ENCODE measurements at places on chromosomes 11 and 22.

- no peak for DNase-seq
These were observed 189.9 kb downstream of the ARHGAP42 start for GRCh38 chr11:100876815-100877520.

DNA sequence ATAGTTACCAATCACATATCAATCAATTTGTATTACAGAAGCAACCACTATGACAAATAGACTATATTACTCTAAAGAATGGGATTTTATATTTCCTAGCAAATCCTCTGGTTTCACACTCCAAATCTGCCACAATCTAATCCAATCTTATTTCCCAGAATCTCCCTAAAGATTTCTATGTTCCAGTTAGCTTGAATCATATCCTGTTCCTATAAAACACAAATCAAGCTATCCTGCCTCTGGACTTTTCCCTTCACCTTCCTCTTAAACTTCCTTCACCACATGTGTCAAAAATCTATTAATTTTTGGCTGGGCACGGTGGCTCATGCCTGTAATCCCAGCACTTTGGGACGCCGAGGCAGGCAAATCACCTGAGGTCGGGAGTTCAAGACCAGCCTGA is 50.0 kb downstream of the PIK3C2A start:
- no peak for DNase-seq

DNA sequence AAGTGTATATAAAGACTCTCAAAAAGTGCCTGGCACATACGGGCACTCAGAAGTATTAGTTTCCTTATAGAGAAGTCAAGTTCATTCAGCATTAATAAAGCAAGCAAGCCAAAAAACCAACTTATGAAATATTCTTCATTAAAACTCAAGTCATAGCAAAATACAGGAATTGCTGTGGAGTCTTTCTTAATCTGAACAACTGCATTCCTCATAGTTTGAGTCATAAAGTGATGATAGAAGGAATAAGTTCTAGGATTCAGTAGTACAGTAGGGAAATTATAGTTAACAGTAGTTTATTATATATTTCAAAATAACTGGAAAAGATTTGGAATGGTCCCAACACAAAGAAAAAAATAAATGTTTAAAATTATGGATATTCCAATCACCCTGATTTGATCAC is 200.3 kb downstream of the C11orf91 start:
- no peak for DNase-seq

DNA sequence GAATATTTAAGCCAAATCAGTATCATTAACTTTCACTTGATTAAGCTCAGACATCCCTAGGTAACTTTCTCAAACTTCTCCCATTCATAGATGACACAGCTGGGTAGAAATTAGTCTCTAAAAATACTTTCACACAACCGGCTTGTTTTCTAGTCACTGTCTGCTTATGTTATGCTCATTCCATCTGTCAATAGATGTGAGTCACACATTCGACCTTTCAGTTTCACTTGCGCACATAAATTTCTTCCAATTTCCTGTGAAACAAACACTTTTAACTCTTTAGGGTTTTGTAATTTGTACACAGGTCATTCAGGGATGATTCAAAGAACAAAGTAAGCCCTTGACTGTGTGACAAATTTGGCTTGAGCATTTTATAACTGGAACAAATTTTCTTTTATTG is 723.0 kb downstream of the KCNA4 start:
- no peak for DNase-seq

- no peak for DNase-seq
These were observed 1.6 kb downstream of the NFAM1 start for GRCh38 chr22:42430528-42431125.

- no peak for DNase-seq
These were observed 10.4 kb upstream of the CD81 start for GRCh38 chr11:2366733-2367132.

- peak; percentile 5 for DNase-seq
These were observed 252.7 kb downstream of the TMEM135 start for GRCh38 chr11:87290304-87290922.

- DNase-seq, result no peak
These were observed 456.5 kb upstream of the ANO5 start for GRCh38 chr11:21736404-21736803.

- no peak for DNase-seq
These were observed 9.9 kb downstream of the EIF1AD start for GRCh38 chr11:65992056-65992455.

GRCh38 chr22:36145881-36146280 is 14.7 kb downstream of the APOL3 start:
- DNase-seq, result no peak

DNA sequence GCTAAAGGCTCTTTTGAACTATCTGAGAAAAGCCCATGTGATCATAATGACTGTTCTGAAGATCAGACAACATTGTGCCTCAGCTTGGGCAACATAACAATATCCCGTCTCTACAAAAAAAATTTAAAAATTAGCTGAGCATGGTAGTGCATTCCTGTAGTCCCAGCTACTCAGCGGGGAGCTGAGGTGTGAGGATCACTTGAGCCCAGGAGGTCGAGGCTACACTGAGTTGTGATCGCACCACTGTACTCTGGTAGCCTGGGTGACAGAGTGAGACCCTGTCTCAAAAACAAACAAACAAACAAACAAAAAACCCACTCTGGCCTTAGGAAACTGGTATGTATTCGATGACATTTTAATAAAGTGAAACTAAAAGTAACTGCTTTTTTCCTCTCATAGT is 1526.8 kb upstream of the TENM4 start:
- no peak for DNase-seq

GRCh38 chr22:37549704-37550059 is 10.6 kb upstream of the CDC42EP1 start:
- no peak for DNase-seq

DNA sequence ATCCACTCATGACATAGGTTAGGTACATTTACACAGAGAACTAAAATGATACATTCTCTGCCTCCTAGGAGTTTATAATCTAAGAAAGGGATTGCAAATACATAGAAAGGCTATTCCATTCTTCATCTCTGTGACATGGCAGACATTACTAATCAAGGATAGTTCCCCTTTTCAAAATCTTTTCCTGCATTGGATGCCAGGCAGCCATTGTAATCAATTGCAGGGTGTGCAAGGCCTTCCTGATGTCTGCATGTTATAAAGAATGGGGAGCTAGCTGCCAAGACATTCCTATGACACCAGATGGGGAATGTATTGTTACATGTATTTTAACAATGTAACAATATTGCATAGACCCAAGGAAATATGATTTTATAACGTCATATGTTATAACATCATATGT is 82.0 kb downstream of the KIRREL3 start:
- no peak for DNase-seq

DNA sequence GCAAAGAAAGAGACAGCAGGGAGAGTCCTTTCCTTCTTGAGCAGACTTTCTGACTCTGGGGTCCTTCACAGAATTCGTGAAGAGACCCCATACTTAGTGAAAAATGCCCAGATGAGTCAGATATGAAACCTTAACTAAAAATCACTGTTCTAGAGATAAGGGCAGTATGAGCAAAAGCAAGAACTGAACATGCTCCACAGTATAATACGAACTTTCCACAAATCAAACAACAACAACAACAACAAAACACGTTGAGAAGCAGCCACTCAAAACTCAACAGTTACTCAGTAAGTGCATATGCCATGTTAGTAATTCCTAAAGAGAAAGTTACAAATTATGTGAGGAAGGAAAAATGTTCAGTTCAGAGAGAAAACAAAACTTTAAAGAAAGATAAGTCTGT is 44.3 kb downstream of the PITPNB start:
- no peak for DNase-seq

GRCh38 chr11:15901054-15901453 is 455.3 kb downstream of the SOX6 start:
- DNase-seq, result no peak

DNA sequence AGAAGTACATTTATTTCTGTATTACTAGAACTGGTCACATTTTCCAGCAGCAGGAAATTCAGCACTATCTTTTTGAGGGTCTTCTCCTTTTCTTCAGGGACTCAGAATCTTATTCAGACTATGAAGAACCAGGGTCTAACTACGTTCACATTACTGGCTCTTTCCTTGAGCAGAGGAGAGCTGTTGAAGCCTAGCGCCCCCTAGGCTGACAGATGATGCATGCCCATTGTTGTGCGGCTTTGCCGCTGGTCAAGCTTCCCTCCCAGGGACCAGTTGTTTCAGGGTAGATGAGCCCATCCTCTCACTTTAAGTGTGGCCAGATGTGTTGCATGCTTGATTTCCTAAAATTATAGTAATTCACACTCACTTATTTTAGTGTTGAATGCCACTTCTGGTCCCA is 168.2 kb upstream of the PDGFD start:
- DNase-seq, result no peak

GRCh38 chr11:7019500-7020182 is 505 bp downstream of the ZNF214 start:
- no peak for DNase-seq

DNA sequence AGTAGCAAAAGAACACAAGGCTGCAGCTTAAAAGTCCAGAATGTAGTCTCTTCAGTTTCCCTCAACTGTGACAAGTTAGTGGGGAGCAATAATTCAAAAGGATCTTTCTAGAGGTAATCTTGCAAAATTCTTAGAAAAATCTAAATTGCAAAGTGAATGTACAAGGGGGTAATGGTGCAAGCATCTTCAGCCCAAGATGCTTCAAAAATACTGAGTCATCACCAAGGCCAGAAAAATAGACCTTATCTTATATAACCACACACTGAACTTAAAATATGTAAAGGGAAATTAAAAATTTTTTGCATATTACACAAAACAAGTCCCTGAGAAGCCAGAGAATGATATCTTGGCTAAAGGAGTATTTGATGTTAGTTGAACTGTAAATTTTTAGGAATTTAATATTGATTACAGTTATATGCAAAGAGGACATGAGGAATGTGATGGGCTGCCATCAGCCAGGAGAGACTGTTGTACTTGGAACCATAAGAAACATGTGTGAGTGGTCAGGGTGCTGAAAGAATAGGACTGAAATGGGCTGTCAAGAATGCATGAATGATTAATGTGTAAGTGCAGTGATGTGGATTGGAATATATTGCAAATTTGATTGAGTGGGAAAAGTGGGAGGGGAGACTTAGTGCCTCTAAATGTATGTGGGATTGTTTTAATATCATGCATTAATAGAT is 85.7 kb upstream of the LIN7C start:
- DNase-seq, result no peak

DNA sequence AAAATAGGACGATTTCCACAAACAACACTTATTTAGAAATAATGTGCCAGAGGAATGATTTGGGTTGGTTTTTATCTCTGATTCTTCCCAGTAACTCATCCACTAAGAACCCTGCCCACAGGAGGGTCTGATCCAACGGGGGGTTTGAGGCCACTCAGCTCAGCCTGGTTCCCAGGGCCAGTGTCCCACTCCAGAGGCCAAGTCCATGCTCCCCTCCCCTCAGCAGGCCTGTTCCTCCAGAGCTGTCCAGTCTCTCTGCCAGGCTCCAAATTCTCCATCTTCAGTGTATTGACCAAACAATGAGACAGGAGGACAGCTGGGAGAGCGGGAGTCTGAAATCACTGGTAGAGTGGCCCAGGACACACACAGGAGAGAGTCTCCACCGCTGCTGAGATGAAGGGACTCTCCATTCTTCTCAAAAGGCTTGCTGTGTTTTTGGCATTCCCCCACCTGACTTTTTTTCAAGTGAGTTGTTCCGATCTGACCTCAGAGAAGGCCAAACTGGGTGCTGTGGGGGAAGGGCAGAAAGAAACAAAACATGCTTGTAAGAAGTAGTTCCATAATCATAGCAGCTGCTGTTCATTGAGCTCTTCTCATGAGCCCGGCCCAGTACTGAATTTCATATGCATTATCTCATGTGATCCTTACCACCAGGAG is 17.6 kb upstream of the SCN2B start:
- DNase-seq, result no peak

DNA sequence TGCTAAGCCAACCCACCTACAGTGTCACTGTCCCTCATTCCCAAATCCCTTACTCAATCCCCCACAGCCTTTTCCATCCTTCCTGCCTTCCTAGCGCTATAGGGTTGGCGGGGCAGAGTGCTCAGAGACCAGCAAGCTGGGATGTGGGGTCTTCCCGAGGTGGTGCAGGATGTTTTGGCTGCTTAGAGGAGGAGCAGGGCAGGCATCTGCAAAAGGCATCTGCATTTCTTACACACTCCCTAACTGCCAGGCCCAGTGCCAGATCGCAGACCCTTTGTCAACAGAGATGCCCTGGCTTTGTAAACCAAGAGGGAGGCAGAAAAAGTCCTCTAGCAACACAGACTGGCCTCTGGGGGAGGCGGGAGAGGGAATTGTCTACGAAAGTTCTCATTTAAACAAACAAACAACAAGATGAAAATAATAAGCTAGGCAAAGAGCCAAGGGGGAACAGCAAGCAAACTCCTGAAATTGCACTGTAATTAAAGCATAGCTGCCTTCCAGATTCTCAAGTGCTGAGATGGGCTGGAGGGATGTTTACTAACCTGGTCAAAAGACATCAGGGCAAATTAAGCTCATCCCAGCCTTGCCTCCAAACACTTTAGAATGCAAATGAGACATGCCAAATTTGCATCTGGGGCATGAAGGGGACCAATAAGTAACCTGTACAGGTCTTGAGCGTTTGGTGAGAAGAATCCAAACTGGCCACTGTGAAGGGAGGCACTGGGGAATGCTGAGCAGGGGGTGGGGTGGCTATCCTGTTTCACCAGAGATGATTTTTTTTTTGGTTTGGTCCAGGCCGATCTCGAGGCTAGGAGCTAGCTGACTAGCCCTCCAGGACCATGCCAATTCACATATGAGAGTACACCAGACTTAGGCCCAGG is 38.1 kb upstream of the ADA2 start:
- DNase-seq, result no peak

DNA sequence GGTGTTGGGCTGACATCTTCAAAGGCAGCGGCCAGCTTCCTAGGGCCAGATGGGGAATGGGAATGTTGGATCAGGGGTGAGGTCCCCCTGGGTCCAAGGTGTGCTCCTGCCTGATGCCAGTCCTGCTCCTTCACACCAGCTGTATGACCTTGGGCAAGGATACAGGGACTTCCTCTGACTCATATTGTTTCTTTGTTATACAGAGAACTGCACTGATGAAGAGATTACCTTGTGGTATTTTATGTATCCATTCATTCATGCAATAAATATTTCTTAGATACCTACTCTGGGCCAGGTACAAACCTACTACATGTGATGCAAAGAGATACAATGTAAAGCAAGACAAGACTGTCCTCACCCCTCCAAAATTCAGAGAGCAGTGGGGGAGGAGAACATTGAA is 3.9 kb upstream of the OPCML start:
- no peak for DNase-seq

GRCh38 chr22:47568700-47569099 is 806.2 kb downstream of the TBC1D22A start:
- no peak for DNase-seq

DNA sequence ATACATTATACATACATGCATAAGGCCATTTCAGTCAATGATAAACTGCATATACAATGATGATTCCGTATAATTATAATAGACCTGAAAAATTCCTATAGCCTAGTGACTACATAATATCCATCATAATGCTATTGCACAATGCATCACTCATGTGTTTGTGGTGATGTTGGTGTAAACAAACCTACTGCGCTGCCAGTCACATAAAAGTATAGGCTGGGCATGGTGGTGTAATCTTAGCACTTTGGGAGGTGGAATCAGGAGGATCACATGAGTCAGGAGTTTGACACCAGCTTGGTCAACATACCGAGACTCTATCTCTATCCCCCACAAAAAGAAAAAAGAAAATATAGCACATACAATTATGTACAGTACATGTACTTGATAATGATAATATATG is 163.7 kb upstream of the DDI1 start:
- DNase-seq, result no peak

- peak; percentile 33 for DNase-seq
These were observed 43.2 kb upstream of the DLAT start for GRCh38 chr11:111982019-111982464.

GRCh38 chr11:20131788-20132666 is 28.2 kb downstream of the DBX1 start:
- DNase-seq, result no peak

GRCh38 chr22:30310881-30311771 is 15.6 kb downstream of the TBC1D10A start:
- DNase-seq, result no peak

Measured in GM19239 (cell line).